ENCODE measurements at places on chromosomes 16 and 17.

- no peak for DNase-seq
Measured at GRCh38 chr17:68763562-68763961, 162.4 kb upstream of the FAM20A start.

DNA sequence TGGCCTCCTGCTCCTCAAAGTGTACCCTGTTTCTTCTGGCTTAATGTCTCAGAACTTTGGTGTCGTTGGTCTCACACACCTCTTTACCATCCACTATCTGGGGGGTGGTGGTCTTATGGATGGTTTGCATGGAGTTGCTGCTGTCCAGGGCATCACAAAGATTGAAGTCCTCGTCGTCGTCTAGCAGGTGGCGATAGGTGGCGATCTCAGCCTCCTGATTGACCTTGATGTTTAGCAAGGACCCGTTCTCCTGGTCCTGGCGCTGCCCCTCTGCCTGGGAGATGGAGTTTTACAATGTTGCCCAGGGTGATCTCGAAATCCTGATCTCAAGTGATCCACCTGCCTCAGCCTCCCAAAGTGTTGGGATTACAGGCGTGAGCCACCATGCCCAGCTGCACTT lies 31.1 kb upstream of the HELZ start:
- DNase-seq: no peak

DNA sequence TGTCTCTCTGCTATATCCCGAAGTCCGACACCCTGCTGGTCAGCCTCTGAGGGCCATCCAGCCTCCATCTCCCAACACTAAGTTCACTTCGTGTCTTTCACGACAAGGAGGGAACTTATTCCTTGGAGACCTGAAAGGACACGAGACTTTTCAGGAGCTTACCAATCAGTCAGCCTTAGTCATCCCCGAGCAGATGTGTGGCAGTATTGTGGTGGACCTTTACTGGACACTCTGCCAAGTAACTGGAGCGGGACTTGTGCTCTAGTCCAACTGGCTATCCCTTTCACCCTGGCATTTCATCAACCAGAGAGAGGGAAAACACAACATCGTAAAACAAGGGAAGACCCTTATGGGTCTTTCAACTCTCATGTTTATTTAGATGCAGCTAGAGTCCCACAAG lies 87.1 kb downstream of the EMP2 start:
- no peak for DNase-seq

- no peak for DNase-seq
Measured at GRCh38 chr16:57194512-57194911, 8.4 kb downstream of the RSPRY1 start.

DNA sequence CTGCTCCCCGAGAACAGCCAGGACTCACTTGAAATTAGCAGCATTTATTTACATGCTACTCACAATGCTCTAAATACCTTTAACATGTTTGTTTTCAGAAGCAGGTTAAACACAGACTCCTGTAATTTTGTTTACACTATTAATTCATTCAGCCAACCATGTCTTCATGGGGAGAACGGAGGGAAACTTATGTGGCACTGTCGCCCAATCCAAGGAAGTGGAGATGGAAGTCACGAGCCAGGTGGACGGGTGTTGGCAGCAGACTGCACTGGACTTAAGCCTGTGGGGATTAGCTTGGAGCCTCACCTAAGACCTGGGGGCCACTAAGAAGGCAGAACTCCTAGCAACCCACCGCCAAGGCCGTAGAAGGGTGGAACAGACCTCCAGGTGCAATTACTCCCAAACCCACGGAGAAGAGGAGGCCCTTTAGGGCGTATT lies 8.8 kb upstream of the GFAP start:
- no peak for DNase-seq

- DNase-seq: no peak
Measured at GRCh38 chr17:1800712-1801111, 29.0 kb downstream of the SMYD4 start.

- DNase-seq: no peak
Measured at GRCh38 chr16:88309908-88310265, 72.9 kb upstream of the ZNF469 start.

- DNase-seq: peak; percentile 52
Measured at GRCh38 chr16:69482410-69482991, 58.1 kb downstream of the CYB5B start.

- DNase-seq: no peak
Measured at GRCh38 chr16:84259691-84260090, 19.9 kb upstream of the KCNG4 start.

- DNase-seq: no peak
Measured at GRCh38 chr17:68491381-68492231, 20.6 kb upstream of the PRKAR1A start.

- no peak for DNase-seq
Measured at GRCh38 chr16:79628501-79628975, 28.0 kb upstream of the MAF start.

DNA sequence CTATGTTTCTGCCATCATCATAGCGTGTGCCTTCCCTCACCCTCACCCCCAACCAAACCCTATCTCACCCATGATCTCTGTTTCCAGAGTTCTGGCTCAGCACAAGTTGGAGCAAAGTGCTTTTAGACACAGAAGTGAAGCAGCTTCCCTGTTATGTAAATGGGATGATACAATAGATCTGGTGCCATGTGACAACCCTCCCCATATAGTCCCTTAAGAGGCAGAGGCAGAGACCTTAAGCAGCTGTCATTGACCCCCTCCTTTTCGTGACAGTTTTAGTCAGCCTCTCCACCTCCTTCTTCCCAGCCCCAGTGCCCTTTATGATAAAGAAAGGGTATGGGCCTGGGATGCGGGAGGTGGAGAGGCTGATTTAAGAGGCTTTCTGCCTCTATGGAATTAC lies 40.3 kb upstream of the MED13 start:
- no peak for DNase-seq

- no peak for DNase-seq
Measured at GRCh38 chr17:63945784-63946439, 13.8 kb upstream of the CD79B start.

DNA sequence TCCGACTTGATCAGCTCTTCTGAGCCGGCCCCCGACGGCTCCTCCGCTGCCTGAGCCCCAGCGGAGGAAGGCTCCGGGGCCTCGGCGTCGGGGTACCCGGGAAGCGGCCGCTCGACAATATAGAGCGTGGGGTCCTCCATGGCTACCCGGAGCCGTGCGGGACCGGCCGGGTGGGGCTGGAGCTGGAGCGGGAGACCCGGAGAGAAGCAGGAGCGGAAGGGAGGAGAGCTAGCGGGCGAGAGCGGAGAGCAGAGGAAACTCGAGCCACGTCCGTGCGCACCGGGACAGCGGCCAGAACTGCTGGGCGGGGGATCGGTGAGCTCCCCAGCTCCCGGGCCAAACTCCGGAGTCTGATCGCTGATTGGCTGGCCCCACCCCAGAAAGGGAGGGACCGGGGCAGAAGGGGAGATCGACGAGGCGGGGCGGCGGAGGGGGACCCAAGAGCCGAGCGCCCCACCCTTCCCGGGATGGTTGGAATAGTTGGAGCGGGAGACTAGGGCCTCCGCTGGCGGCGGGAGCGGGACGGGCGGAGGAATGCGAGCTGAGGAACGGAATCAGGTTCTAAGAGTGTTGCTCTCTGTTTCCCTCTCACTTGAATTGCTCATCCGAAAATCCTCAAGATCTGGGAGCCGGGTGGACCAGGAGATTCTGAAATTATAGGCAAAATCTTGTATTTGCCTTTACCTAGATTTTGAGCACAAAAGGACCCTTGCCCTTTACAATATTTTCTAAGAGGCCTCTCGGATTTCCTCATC lies at the start of gene CAVIN1:
Gene CAVIN1, minus strand, starts transcription at position 299 of the 755 bp plus-strand sequence. Its CDS starts 159 bp downstream, at position 140.
- DNase-seq: no peak

GRCh38 chr16:54772400-54772799 lies 158.3 kb upstream of the IRX5 start:
- no peak for DNase-seq

DNA sequence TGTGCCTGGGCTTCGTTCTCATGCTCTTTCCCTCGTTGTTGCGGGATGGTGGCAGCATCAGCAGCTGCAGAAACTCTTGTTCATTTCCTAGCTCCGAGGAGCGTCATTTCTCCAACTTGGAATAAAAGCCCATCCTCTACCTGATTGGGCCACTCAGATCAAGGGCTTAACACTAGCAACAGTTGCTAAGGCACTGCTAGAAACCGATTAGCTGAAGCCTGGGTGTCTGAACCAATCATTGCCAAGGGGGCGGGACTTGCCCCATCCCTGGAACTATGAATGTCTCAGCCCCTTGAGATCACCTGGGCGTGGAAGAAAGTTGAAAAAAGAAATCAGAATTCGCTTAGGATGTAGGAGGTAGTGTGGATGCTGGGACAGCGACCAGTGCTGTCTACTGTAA lies 145.3 kb downstream of the FOXL1 start:
- DNase-seq: no peak

- DNase-seq: no peak
Measured at GRCh38 chr17:65666876-65667321, 105.5 kb upstream of the AXIN2 start.

DNA sequence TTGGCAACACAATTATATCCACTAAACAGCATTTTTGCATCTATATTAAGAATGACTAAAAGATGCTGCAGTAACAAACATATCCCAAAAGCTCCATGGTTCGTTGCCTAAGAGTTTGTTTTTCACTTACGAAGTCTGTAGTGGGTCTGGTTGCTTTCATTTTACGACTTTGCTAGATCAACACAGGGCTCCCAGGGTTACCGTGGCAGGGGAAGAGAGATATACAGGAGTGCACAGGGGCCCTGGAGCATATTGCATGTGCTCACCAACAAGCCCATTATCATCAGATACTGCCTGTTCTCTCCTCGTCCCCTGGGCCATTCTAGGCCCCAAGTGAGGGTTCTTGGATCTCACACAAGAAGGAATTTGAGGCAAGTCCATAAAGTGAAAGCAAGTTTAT lies 3.1 kb upstream of the MMP2 start:
- DNase-seq: no peak

GRCh38 chr16:13453938-13454553 lies 465.9 kb upstream of the ERCC4 start:
- no peak for DNase-seq

DNA sequence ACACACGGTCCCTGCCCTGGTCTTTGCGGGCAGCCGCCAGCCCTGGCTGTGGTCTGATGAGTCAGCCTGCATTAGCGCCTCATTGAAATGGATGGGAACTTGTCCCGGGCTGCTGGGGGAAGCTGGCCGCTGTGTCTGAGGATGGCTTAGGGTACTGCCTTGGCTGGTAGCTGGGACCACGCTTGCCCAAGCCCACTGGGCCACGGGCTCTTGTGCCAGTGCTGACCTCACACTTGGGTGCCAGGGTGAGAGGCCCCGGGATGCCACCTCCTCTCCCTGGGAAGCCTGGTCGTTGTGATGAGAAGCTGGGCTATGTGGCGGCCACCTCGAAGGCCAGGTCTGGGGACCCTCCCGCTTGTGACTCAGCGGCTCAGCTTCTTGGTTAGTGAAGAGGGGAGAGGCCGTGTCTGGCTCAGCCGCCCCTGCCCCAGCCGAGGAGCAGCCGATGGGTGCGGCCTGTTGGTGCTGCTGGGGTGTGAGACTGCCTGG lies 10.7 kb downstream of the CACNA1H start:
- DNase-seq: no peak

DNA sequence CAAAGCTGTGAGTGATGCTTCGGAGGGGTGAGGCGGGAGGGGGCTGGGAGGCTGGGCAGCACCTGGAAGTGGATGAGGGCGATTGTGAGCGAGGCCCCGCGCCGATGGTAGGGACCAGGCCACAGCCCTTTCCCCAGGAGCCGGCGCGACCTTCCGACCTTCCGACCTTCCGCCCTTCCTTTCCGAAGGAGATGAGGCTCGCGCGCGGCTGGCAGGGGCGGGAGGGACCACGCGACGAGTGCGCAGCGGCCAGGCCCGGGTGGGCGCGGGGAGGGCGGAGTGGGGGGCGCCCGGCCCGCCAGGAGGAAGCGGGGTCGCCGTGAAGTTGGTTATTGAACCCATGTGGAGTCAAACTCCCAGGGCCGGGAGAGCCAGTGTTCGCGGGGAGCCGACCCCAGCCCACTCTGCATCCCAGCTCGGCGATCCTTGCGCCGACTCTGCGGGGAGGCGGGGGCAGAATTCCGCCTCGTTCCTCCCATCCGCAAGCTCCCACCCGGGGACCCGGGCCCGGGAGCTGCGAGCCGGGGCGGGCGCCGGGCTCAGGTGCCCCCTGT lies 56.6 kb downstream of the RAP1GAP2 start:
- no peak for DNase-seq

DNA sequence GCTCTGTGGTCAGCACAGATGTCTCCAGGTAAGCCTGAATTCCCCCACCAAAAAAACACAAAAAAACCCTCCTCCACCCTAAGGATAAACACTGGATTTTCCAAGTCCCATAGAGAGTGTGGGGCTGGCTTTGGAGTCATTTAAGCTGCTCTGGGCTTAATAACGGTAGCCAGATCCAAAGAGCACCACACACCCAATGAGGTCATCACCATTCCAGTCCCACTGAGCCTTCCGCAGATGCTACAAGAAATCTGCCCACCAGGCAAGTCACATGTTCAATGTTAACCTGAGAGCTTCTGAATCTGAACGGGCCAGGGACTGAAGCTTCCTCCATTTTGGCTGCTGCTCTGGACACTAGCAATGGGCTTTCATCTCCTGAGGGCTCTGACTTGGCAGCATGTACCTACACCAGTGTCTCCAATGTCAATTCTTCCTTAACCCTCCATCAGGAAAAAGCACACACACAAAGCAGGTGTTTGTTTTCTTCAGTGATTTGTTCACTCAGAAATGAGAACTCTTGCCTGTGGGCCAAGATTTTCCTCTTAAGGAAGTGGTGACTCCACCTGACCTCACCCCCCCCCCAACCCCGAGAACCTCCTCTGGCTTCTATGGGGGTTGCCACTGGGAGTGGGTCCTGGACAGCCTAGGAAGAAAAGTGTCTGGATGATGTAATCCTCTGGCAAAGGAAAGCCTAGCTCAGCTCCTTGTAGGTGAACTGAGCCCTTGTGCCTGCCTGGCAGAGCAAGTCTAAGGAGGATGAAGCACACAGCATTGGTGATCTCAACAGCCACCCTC lies 220.1 kb downstream of the FOXL1 start:
- no peak for DNase-seq

- no peak for DNase-seq
Measured at GRCh38 chr17:73910821-73911515, 266.7 kb upstream of the SDK2 start.

DNA sequence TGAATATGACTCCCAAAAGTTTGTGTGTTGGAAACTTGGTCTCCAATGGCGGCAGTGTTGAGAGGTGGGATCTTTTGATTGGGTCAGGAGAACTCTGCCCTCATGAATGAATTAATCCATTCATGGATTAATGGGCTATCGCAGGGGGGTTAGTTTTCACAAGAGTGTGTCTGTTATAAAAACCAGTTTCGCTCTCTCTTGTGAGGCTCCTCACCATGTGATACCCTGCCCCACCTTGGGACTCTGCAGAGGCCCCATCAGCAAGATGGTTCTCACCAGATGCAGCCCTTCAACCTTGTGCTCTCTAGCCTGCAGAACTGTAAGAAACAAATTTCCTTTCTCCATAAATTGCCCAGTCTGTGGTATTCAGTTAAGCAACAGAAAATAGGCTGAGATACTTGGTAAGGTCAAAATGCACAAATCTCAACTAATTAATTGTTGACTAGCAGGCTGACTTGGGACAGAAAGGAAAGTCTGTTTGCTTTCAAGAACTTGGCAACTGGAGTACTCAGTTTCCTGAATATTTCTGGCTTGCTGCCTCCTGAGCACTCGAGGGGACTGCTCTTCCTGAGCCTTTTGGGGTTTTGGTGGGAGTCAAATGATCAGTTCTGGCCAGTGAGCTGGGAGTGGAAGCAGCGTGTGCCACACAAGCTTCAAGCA lies 13.8 kb upstream of the CCL17 start:
- DNase-seq: no peak
